ENCODE measurements at places on chromosomes 4 and X.

- DNase-seq: no peak
Measured at GRCh38 chrX:33160273-33160672, 51.1 kb downstream of the DMD start.

DNA sequence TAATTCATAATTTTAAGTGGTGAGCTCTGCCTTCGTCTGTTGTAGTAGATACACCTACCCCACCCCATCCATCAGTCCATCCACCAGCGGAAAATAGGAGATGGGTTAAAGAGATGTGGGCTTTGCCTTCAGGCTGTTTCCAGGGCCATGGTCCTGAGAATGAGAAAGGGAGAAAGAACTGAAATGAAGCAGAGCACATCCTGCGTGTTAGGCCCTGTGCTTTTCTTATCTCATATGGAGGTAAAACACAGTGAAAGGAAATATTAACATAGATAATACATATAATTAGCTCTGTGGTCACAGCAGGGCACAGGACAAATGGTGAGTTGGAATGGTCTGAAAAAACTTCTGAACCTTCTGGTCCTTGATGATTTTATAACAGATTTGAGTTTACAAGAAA, 393.5 kb downstream of the BMPR1B start:
- DNase-seq: no peak

GRCh38 chr4:6460876-6461275, 11.5 kb downstream of the PPP2R2C start:
- DNase-seq: no peak

DNA sequence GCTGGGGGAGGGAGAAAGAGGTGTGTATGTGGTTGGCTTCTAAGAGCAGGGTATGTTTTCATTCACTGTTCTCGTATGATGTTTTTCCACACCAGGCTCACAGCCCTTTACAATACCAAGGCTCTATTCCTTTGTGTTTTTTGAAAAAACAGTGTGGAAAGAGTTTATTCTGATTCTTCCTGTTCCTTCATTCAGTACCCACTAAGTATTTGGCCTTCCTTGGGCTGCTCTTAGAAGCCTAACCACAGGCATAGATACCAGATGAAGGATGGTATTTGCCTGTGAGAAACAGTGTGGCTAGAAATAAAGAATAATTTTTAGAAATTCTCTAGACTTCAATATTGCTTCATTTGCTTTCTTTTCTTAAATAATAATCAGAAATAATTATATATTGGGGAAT, 518.0 kb upstream of the DIPK2B start:
- no peak for DNase-seq

DNA sequence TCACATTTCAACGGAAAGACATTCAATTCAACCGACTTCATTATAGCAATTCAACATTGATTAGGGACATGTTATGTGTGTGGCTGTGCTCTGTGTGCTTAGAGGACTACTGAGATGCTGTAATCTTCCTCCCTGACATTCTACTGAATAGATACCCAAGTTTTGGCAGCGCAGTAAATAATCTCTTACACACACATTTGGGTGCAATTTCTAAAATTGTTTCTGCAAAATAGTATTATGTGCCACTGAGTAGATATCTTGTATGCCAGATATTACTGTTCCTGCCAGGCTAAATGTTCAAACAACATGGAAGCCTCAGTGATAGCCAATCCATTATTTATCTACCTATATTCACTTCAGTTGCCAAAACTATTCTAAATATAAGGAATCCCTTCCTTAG, 41.3 kb downstream of the RTL9 start:
- no peak for DNase-seq

- no peak for DNase-seq
Measured at GRCh38 chr4:157912212-157912611, 260.6 kb downstream of the GASK1B start.

GRCh38 chr4:182179105-182179504, 64.1 kb upstream of the TENM3 start:
- DNase-seq: peak; percentile 91

DNA sequence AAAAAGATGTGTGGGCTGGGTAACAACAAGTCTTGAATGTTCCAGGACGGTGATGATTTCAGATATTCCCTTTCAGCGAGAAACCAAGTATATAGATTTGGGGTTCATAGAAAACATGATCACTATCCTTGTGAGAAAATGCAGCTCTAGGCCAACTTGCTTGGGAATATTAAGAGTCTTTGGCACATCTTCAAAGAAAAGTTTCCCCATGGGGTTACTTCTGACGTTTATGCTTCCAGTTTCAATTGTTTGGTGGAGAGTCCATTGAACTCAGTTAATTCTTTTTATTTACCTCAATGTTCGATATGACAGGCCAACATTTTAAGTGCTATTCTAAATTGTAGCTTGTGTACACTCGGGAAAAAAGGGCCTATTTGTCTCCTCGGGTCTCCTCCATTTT, 126.7 kb downstream of the NHS start:
- no peak for DNase-seq

GRCh38 chr4:141195095-141195707, 25.5 kb upstream of the ZNF330 start:
- no peak for DNase-seq

GRCh38 chr4:107616838-107617389, 103.1 kb downstream of the PAPSS1 start:
- DNase-seq: no peak

- DNase-seq: no peak
Measured at GRCh38 chr4:176746846-176747245, 45.9 kb downstream of the VEGFC start.

GRCh38 chrX:9151772-9152307, 117.9 kb upstream of the FAM9B start:
- DNase-seq: no peak

- no peak for DNase-seq
Measured at GRCh38 chrX:139739138-139739537, 31.2 kb upstream of the MCF2 start.

GRCh38 chr4:48767055-48767929, 12.8 kb downstream of the FRYL start:
- no peak for DNase-seq

DNA sequence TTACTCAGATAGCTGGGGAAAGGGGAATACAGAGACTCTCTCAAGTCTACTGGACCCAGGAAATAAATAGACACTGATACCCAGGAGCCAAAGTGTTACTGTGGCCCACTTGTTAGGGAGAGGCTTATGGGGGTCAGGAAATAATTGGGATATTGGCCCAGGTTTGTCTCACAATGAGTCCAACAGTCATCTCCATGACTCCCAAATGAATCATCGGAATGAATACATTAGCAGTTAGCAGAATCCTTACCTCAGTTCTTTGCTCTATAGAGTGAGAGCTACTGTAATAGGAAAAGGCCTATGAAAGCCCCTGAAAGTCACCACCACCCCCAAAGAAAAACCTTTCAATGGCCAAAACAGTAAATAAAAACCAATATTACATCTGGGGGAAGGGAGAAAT, 42.4 kb upstream of the ARHGEF6 start:
- no peak for DNase-seq

DNA sequence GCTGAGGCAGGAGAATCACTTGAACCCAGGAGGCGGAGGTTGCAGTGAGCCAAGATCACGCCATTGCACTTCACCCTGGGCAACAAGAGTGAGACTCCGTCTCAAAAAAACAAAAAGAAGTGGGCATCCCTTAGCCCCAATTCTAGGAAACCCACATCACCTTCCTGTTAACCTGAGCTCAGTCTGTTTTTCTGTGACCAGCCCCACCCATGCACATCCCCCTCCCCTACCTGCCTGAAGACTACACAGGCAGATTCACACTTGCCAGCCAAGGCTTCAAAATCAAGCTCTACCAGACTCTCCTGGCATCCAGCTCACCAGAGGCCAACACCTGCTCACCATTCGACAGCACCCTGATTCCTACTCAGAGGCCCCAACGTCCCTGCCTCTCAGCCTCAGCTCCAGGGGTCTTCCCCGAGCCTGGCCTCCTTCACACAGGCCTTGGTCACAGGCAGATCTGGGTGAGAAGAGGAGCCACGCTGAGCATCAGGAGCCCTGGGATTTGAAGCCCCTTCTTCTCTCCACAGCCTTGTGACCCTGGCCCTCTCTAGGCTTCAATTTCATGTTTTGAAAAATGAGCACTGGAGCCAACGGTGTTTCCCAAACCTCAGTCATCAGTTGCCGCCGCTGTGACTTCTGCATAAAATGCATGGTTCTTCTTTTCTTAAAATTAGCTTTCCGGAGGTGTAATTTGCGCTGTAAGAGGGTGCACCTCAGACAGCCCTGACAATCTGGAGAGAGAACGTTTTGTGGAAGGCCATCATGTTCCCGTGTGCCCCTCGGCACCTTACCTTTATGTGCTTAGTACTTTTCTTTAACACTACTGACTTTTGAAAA, 47.3 kb downstream of the JAKMIP1 start:
- DNase-seq: no peak

DNA sequence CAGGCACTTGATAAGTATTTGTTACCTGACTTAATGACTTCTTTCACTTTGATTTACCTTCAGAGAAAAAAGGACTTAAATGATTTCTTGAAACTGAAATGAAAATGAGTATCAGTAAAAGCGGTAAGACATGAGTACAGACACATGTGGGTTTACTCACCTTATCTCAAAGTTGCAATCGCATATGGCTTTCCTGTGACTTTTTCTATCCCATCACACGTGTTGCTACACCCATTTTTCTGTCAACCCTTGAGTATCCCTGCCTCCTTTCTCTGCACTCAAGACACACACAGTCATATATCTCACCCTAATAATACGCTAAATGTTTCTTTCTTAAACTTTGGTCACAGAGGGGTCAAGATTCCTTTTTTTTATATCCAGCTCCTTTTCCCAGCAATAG, 11.0 kb upstream of the ARHGEF38 start:
- DNase-seq: no peak

DNA sequence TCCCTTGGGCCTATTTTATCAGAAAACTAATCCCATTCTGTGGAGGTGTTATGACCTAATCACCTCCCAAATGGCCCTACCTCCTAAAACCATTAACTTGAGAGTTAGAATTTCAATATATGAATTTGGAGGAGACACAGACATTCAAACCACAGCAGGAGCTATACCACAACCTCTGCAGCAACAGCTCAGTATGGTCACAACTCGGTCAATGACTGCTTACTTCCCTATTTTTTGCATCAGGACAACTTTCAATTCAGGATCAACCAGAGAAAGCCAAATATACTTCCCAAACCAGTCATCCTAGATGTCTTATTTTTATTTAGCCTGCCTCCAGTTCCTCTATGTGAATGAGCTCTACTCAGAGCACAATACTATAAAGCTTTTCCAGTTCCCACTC, 11.3 kb upstream of the SMARCA5 start:
- DNase-seq: no peak

GRCh38 chrX:95760356-95760755, 924.3 kb upstream of the DIAPH2 start:
- no peak for DNase-seq

GRCh38 chrX:138718941-138719340, 7.4 kb upstream of the FGF13 start:
- DNase-seq: no peak

GRCh38 chr4:930028-930551, 2.0 kb downstream of the GAK start:
- DNase-seq: no peak

DNA sequence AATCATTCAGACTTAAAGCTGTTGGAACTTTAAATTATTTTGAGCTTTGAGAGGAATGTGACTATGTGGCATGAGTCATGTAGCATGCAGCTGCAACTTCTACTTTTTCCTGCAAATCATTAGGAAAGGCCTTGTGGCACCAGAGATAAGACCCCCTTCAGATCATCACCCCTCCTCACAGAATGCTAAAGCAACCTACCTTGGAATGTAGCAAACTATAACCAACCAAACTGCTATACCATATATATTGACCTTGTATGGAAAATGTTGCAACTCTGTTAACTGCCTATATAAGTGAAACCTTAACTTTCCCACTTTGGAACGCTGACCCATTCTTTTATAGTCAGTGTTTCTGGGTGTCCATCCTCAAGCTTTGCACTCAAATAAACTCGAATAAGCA, 32.0 kb downstream of the ATXN3L start:
- DNase-seq: no peak

- no peak for DNase-seq
Measured at GRCh38 chr4:184003433-184003832, 98.3 kb downstream of the STOX2 start.

DNA sequence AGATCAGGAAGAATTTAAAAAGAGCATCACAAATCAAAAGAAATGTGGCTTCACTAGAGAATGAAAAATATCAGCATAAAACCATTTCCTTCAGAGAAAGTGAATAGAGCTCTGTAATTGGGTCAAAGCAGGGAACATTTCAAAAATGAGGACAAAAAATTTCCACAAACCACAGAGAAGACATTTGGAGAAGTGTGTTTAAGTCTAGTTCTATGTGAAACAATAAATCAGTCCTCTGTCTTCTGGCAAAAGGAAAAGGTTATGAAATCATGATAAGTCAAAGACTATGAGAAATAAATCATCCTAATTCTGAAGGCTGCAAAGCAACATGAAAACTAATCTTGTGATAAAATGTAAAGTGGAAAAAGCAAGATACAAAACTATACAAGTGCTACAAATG, 27.9 kb downstream of the SMPX start:
- no peak for DNase-seq

- no peak for DNase-seq
Measured at GRCh38 chrX:11813341-11813740, 55.3 kb downstream of the MSL3 start.

DNA sequence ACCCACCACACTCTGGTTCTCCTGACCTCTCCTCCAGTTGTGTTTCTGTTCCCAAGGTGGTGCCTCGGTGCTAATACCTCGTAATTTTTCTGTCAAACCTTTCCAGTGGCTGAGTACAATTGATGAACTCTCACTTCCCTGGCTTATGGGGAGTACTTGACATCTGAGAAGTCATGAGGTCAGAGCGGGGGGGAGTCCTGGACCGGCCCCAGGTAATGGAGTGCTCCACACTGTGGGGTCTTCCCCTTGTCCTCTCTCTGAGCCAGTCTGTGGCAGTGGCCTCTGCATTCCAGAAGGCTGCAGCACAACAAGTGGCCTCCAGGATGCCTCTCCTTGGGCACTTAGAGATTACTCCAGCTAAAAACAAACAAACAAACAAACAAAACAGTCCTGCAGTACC, 122.5 kb upstream of the TRIM2 start:
- no peak for DNase-seq

GRCh38 chrX:48465336-48465933, 4.6 kb downstream of the SLC38A5 start:
- DNase-seq: no peak

GRCh38 chr4:182126096-182126495, 117.1 kb upstream of the TENM3 start:
- no peak for DNase-seq

- no peak for DNase-seq
Measured at GRCh38 chr4:2333916-2334644, 72.2 kb upstream of the MXD4 start.

- peak; percentile 53 for DNase-seq
Measured at GRCh38 chr4:72323227-72323626, 245.8 kb downstream of the ADAMTS3 start.

GRCh38 chr4:106056914-106057313, 161.6 kb downstream of the NPNT start:
- DNase-seq: no peak

GRCh38 chr4:1714303-1715001, 2.3 kb upstream of the SLBP start:
- DNase-seq: no peak

- DNase-seq: no peak
Measured at GRCh38 chr4:11483046-11483445, 54.4 kb upstream of the HS3ST1 start.

- no peak for DNase-seq
Measured at GRCh38 chr4:15006416-15007024, 4.2 kb downstream of the CPEB2 start.

GRCh38 chrX:67545893-67546495, 2.2 kb downstream of the AR start:
- DNase-seq: no peak

- no peak for DNase-seq
Measured at GRCh38 chrX:28549838-28550237, 37.4 kb upstream of the IL1RAPL1 start.
